ENCODE measurements at places on chromosomes 7 and 10. TPM values are rescaled to one million over a fixed set of nuclear protein-coding genes. Genes with fewer than 3 reads are reported as not detected.

- DNase-seq = no peak
Observed at GRCh38 chr7:45295222-45295621, 137.6 kb downstream of the RAMP3 start.

The SLC26A3 gene
- not detected for total RNA-seq

DNA sequence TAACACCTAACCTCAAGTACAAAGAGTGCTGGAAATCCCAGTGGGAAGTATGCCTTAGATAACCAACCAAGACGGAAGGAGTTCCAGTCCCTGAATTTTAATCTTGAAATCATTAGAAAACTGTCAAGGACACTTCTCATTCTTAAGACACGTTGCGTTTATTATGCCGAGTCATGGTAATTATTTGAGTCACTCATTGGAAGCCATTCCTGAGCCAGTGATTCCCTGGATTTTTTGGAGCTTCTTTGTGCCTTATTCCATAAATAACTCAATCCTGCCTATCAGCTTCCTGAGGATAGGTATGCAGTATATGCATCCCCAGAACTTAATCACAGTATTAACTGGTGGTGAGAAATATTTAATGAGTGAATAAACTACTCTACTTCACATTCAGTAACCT is 77.4 kb downstream of the PPP1R17 start:
- DNase-seq = no peak

DNA sequence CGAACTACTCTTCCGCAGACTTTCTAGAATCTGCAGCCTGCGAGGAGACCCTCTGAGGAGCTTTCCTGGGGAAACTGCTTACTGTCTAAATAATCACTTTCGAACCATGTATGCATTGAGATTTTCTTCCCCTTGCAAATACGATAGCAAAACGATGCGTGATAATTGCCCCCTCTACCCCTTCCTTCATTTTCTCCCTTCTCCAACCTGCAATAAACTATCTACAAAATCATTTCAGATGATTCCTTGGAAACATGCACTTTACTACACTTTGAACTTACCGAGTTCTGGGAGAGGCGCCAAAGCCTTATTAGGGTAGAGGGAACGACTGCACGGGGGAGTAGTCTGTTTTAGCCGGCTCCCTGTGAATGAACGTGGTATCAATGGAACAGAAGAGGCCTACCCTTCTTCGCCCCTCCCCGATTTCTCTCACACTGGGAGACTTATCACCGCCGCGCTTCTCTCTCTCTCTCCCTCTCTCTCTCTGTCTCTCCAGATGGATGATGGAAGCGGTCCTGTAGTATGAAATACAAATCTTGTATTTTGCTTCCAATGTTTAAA is at the start of gene FGFBP3:
Gene FGFBP3 (minus strand): TSS at position 370 of the 561 bp plus-strand sequence. CDS start 517 bp downstream, outside the sequence.
- DNase-seq = no peak

The CCZ1 gene
- total RNA-seq = 38.2 TPM

DNA sequence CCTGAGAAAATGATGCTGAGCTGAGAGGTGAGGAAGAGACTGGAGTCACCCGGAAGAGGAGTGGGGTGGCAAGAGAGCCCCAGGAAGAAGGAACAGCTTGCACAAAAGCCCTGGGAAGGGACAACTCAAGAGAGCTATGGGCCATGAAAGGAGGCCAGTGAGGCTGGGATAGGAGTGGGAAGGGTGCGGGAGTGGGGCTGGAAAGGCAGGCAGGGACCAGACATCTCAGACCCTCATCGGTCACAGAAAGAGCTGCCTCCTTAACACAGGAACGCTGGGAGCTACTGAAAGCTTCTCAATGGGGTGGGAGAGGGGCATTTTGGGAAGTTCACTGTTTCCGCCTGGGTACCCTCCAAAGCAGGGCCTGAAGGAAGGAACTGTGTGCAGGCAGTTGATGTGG is 122.0 kb upstream of the UNC5B start:
- DNase-seq = no peak

DNA sequence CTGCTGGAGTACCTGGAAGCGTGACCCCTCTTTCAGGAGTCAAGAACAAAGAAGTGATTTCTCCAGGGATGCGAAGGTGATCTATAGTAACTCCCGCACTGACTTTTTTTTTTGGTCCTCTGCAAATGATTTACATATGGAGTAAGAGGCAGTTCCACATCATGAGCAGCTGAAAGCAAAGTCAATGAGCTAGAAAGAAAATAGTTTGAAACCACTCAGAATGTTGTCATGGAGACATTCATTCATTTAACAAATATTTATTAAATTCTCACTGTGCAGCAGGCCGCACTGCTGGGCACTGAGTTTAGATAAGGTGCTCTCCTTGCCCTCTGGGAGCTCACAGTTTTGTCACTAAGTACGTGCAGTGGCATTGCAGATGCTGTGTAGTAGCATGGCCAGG is 206.7 kb downstream of the CAMK1D start:
- no peak for DNase-seq

The MMP21 gene
- not detected for total RNA-seq

- DNase-seq = no peak
Observed at GRCh38 chr7:41006306-41006995, 696.4 kb downstream of the INHBA start.

The DKK1 gene
- not detected for total RNA-seq

The RADIL gene
- total RNA-seq = 4.0 TPM

The CTNNA3 gene
- 129 TPM for total RNA-seq

The GRID1 gene
- 1.1 TPM for total RNA-seq
